ENCODE measurements at places on chromosomes 4 and X. TPM values are rescaled to one million over a fixed set of nuclear protein-coding genes. Genes with fewer than 3 reads are reported as not detected.

SMAD1 gene
- total RNA-seq = 44.1 TPM

ERCC6L gene
- 2.7 TPM for total RNA-seq

PITX2 gene
- 63.2 TPM for total RNA-seq

TLR10 gene
- 0.71 TPM for total RNA-seq

MAGEC2 gene
- not detected for total RNA-seq

GRIA3 gene
- 21.6 TPM for total RNA-seq

ALG13 gene
- 67.1 TPM for total RNA-seq

PASD1 gene
- not detected for total RNA-seq

HTR2C gene
- total RNA-seq = 0.49 TPM

CSN1S1 gene
- not detected for total RNA-seq

SYTL5 gene
- total RNA-seq = 4.1 TPM

C4orf51 gene
- total RNA-seq = not detected
